ENCODE measurements at places on chromosomes 1 and 21.

DNA sequence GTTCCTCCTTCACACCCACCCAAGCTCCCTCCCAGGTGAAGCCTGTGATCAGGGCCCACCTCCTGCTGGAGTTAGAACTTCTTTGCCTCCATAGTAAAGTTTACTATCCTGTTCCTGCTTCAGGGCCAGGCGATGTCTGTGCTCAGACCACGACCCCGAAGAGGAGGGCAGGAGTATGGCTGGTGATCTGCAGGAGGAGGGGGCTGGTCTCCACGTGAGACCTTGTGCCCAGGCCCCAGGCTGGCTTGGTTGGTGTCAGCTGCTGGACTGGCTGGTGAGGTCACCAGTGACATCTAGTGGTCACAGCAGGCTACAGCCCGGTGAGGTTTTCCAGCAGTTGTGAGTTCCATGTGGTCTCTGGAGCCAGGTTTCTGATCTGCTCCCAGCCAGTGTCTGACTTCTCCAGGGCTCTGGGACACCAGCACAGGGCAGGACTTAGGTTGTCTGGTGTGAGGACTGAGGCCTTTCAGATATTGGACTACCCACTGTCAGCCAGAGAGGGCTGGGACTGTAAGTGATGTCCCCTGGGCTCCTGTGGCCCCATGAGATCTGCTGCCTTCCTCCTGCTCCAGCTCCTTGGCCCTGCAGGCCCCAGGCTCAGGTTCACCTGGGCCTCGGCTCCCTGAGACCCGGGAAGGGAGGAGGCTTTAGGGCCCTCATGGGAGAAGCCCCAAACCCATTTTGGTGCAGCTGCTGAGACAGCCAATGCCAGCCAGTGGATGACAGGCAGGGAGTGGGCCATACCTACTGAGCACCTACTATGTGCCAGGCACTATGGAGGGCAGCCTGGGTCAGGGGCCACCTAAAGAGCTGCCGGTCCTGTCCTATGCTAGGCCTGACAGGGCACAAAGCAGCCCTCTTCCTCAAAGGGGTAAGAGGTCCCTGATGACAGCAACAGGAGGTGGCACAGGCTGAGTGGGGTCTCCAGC is 6.0 kb upstream of the UBL4B start:
- peak; percentile 67 for DNase-seq

DNA sequence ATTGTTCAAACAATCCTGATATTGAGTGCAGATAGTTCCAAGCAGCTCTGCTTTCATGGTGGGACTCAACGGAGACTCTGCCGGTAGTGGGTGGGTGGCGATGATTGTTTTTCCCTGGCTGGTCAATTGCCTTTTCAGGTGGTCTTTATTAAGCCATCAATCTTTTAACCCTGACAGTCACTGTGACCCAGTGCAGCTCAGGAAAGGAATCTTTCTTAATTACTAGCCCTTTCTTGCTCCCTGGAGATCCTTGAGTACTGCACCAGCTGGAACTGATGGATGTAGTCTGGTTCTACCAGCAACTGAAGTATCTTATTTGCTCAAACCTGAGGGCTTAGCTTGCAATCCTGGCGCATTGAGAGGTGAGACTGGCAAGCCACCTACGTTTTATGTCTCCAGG is 196.4 kb downstream of the PLPP3 start:
- DNase-seq: no peak

DNA sequence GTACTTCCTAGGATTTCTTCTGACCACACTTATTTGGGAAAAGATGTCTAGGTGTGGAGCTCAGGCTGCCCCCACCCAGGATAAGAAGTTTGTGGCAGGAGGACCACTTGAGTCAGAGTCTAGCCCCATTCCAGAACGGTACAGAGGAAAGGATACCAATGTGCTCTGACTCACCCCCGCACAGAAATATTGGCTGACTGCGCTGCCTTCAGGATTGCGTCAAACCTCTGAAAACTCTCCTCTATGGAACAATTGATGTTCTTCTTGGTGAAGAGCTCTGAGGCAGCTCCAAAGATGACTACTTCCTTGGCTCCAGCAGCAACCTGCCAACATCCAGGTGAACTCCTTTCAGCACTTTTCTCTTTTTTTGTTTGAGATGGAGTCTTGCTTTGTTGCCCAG is 11.2 kb downstream of the HMGCL start:
- no peak for DNase-seq

DNA sequence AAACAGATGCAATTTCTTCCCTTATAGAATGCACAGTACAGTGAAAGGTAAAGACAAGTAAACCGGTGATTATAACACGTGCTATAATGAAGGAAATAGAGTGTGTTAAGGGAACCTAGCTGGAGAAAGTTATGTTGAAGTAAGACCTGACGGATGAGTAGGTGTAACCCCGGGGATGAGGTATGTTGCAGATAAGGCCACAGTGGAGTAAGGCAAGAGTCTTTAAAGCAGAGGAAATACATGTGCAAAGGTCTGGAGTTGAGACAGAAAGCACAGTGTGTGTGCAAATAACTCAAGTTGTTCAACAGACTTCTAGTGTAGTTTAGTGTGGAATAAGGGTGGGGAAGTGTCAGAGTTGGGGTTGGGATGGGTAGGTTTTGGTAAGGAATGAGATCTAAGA is 2.9 kb downstream of the DBT start:
- DNase-seq: no peak

GRCh38 chr1:198445872-198446271 is 94.6 kb downstream of the ATP6V1G3 start:
- no peak for DNase-seq

DNA sequence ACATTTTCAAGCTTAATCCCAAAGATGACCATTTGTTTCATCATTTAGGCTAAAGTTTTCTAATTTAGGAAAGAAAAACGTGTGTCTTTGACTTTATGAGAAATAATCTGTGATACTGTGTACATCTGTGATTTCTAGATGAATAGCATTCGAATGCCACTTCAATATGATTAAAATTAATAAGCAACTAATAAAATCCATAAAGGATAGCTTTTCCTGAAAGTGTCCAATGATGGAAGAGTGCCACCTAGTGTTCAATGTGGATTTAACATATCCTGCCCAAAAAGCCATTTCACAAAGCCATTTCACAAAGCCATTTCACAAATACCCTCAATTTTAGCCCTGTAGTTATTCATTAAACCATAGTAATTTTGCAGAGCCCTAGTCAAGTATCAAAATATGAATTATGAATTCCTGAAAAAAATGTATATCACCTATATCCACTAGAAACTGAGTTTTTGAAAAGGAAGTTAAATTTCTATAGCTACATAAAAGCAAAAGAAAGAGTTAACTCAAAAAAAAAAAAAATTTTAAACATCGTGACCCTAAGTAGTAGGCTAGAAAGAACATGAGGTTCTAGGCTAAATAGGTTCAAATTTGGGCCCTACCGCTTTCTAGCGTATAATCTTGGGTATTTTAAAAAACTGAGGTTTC is 19.1 kb downstream of the NME7 start:
- DNase-seq: no peak
